NCI-H524 treated with DMSO at 0.1 percent for 48 hours (cell line): ENCODE measurements at places on chromosomes 11 and 22.

- no peak for DNase-seq
Observed at GRCh38 chr11:121443688-121444275, 8.3 kb upstream of the SORL1 start.

- no peak for DNase-seq
Observed at GRCh38 chr11:128628686-128629085, 41.3 kb upstream of the ETS1 start.

GRCh38 chr22:17945156-17945887, 79.0 kb downstream of the MICAL3 start:
- DNase-seq: no peak

DNA sequence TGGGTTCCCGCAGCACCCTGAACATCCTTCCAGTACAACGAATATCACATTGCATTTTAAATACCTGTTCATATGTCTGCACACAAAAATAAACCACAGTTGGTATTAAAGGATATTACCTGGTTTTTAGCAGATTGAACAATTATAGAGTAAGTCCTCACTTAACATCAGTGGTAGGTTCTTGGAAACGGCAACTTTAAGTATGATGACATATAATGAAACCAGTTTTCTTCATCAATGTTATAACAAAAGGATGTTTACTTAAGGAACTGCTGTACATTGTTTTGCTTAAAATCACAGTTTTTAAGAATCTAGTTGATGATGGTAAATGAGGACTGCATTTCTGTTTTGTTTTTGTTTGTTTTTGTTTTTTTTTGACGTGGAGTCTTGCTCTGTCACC, 28.0 kb downstream of the TRIM66 start:
- DNase-seq: no peak

DNA sequence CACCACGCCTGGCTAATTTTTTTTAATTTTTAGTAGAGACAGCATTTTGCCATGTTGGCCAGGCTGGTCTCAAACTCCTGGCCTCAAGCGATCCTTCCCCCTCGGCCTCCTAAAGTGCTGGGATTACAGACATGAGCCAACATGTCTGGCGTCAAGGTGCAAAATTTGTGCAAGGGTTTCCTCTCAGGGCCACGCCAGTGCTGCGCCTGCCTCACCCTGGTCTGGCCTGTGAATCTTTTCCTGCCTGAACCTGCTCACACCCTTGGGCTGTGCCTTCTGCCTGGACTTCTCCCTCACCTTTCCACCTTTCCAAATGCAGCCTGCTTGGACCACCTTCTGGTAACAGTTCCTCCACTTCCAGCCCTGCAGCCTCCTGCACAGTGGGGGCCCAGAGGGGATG, 43.4 kb downstream of the MCM5 start:
- DNase-seq: no peak
